ENCODE measurements at places on chromosomes 16 and 17.

GRCh38 chr16:67549240-67549639 lies 13.1 kb upstream of the CTCF start:
- DNase-seq, result no peak

DNA sequence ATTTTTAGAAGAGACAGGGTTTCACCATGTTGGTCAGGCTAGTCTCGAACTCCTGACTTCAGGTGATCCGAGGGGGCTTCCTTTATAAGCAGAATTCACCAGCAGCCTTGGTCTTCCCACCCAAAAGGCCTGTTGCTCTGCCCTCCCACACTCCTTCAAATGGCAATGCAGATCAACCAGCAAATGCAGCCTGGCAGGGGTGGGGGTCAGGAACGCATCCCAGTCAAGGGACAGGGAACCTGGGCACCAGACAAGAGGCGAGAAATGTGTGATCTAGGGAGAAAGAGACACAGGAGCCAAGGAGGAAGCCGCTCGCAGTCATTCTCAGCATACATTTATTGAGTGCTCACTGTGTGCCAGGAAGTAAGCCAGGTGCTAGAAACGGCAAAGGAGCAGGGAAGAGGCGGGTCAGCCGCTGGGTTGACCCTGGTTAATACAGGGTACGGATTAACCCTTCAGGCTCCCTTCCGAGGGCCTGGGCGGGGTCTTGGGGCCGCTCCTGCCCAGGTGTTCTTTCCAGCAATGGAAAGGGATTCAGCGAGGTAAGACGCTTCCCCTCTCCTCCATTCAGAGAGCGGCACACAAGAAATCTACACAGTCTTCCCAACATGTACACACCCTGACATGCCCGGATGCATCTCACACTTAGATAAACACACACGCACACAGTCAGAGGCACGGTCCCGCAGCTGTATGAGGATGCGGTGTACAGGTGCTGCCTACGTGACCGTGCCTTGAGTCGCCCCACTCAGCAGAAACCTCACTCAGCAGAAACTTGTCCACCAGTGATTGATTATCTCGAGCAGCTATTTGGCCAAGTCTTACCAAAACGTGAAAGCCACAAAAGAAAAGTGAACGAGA lies 6.6 kb upstream of the PITPNA start:
- DNase-seq, result no peak

DNA sequence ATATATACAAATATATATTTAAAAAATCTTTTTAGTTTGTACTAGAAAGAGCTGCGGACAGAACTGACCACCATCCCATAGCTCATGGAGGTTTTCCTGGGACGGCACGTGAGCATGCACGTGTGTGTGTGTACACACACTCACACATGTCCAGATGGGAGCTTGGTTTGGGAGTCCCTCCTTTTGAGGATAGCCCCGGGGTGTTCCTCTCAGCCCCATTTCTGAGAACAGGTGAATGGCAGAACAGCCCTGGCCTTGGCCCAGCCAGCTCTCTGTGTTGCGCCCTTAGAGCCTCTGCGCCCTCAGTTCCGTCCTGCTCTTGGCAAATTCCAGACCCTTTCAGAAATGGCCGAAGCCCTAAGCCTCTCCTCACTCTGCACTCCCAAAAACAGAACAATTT lies 70.1 kb downstream of the AMFR start:
- no peak for DNase-seq

DNA sequence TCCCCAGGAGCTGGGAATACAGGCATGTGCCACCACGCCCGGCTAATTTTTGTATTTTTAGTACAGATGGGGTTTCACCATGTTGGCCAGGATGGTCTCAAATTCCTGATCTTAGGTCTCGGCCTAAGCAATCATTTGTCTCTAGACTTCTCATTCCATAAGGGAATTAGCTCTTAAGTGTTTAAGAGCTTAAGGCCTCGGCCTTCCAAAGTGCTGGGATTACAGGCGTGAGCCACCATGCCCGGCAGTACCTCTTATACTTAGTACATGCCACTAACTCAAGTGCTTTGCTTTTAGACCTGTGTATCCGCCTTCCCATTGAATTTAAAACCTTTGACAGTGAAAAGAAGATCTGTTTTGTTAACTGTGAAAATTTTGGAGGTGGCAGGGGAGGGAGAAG lies 16.6 kb upstream of the IL21R start:
- no peak for DNase-seq

- DNase-seq, result no peak
These were observed 26.2 kb downstream of the TEKT5 start for GRCh38 chr16:10668322-10669045.

DNA sequence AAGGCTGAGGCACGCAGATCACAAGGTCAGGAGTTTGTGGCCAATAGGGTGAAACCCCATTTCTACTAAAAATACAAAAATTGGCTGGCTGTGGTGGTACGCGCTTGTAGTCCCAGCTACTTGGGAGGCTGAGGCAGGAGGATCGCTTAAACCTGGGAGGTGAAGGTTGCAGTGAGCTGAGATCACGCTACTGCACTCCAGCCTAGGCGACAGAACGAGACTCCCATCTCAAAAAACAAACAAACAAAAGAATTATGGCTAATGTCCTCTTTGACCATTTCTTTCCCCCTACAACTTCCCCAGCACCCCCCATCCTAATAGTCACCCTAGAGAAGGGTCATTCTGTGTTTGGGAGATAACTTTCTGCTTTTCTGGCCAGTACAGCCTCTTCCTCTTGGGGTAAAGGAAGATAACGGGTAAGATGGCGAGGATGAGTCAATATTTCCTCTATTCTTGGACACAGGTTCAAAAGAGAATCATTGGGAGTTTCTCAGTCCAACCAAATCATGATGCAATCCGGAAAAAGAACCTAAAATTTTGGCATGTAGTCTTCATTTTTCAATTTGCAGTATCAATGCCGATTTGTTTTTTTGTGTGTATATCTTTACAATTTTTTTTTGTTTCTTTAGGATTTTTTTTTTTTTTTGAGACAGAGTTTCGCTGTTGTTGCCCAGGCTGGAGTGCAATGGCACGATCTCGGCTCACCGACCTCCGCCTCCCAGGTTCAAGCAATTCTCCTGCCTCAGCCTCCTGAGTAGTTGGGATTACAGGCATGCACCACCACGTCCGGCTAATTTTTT lies 107.6 kb upstream of the MED13 start:
- no peak for DNase-seq

DNA sequence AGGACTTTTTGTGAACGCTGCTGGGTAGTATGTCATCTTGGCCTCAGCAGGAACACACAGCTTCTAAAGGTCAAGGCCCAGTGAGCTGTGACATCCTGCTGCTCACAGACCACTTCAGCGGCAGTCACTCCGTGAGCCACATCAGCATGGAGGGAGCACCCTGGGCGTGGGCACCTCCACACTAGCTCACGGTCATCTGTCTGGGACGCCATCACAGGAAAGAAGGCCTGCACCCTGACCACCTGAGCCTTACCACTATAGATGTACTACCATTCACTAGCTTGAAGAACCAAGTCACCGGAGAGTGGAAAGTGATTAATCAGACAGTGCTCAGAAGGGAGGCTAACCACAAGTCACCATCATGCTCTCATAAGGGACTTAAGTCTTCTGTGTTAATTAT lies 3.3 kb downstream of the AXIN1 start:
- DNase-seq, result no peak

GRCh38 chr16:52050418-52050817 lies 496.5 kb downstream of the TOX3 start:
- no peak for DNase-seq

- no peak for DNase-seq
These were observed 3.0 kb downstream of the SETD6 start for GRCh38 chr16:58518083-58518979.

DNA sequence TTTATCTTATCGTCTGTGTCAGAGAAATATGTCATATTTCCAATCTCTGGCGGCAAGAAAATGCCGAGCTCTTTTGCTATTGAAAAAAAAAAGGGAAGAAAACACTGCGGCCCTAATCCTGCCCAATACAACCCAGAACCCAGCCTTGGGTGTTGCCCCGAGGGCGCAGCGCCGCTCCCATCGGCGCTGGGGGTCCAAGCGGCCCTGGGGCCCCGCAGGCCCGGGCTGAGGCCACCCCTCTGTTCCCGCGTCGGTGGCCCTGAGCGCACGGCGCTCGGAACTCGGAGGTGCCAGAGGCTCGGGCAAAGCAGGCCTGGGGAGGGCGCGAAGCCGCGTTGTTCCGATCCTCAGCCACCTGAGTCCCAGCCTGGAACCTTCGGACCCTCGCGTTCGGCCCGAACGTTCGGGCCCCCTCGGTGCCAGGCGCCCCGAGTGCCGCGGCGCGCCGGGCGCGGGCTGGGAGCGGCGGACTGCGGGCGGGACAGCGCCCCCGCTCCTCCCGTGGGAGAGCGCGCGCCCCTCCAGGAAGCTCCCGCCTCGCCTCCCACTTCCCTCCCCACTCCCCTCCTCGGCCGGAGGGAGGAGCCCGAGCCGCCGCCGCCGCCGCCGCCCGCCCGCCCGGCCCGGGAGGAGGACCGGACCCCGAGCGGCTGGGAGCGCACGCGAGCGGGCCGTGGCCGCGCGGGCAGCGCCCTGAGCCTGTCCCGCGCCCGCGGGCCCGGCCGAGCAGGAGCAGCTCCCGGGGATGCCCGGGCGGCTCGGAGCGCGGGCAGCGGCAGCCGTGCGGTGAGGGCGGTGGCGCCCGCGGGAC lies at the start of gene CPNE2:
Gene CPNE2, plus strand, starts transcription at position 609 of the 811 bp plus-strand sequence. CDS start 18,160 bp downstream, outside the sequence.
- DNase-seq, result no peak

GRCh38 chr16:51164574-51164973 lies 13.5 kb upstream of the SALL1 start:
- no peak for DNase-seq

GRCh38 chr17:4006745-4007211 lies 42.5 kb upstream of the ATP2A3 start:
- DNase-seq, result no peak

DNA sequence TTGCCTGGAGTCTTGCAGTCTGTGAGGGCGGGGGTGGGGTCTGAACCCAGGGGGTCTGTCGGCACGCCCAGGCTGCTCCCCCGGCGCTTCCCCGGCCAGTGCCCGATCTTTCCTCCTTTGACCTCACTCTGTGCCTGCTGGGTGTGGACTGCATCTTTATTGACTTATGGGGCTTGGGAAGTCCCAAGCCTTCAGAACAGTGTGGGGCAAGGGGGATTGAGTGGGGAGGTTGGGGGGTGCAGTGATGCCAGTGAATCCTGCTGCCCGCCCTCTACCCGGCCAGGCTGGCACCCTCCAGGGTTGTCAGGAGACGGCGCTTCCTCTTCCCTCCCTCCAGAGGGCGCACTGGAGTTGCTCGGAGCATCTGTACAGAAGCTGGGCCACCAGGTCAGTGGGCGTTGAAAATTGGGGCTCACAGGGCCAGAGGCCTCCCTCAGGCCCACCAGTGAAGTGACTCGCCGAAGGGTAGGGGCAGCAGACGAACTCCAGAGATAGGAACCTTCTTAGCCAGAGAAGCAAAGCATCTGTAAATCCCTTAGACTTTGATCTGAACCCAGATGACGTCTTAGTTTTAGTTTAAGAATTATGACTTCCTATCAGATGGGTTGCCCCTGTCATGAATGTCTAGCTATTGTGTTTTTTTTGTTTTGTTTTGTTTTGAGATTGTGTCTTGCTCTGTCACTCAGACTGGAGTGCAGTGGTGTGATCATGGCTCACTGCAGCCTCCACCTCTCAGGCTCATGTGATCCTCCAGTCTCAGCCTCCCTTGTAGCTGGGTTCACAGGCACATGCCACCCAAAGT lies 184.8 kb upstream of the CIBAR2 start:
- no peak for DNase-seq

DNA sequence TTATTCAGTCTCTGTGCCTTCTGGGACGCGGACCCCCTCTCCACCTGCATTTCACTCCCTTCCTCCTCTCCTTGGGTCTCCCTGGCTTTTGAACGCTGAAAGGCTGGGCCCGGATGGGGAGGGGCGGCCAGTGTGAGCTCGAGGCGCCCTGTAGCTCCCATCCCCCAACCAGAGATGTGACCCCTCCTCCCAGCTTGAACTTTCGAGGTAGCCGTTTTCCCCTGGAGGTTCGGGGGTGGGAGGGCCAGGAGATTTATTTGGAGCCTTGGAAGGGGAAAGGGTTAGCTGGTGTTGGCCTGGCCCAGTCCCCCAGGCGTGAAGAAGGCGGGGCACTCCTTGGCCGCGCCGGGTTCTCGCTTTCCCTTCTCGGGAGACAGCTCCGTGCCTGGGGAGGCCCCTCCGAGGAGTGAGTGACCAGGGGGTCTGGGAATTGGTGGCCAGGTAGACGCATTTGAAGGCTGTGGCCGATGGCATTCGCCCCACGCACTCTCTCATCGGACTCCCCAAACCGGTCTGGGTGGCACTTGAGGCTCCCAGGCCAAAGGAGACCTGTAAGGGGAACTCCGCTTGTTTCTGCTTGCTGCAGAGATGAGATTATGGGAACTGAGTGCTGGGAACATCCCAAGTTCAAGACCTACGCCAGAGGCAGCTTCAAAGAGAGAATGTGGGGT lies 942 bp downstream of the LDAF1 start:
- DNase-seq, result peak; percentile 36

DNA sequence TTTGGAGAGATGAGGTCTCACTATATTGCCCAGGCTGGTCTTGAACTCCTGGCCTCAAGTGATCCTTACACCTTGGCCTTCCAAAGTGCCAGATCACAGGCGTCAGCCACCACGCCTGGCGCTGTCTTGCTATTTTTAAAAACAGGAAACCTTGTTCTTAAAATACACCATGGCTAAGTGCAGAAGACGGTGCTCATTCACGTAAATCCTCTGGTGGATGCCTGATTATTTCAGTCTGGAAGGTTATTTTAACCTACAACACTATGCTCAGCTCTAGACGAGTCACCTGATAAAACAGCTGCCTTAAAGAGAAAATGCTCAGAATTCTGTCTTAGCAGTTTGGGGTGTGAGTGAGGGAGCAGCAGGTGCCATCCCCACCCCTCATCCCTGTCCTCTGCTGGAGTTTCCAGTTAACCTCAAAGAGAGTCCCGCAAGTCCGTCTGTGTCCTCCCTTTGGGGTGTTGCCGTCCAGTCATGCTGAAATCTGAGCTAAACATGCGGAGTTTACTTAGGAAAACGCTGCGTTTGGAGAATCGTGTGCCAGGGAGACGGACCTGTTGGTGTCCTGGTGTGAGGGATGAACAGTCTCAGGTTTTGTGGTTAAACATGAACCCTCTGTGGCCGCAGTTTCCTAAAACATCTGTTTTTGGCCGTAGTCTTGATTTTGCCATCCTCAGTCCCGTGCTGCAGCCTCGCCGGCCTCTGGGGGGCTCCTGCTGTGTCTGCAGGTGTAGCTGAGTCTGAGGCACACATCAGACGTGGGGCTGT lies 17.1 kb downstream of the SPG7 start:
- no peak for DNase-seq

DNA sequence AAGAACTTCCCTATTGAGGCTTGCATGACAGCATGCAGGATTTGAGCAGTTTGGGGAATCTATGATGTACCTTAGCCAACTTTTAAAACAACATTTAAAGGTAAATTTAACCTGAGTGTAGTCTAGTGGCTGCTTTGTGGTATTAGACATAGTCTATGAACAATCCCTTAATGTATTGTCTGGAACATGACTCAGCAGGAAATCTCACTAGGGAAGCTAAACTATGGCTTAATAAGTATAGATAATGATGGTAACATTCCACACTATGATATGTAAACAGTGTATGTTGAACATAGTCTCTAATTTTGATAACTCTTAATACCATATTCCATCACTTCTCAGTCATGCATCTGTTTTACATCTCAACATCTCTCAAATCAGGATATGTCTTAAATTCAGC lies 52.1 kb upstream of the SLC12A3 start:
- no peak for DNase-seq

Measured in NT2/D1 (cell line).